Forelimb muscle (tissue), 1 donor: ENCODE measurements at places on chromosomes 5 and 9. TPM values are rescaled to one million over a fixed set of nuclear protein-coding genes. Genes with fewer than 3 reads are reported as not detected.

- no peak for DNase-seq
Measured at GRCh38 chr5:149326611-149327010, 18.7 kb upstream of the GRPEL2 start.

- DNase-seq: no peak
Measured at GRCh38 chr9:77876590-77876989, 155.0 kb downstream of the GNAQ start.

The MAML1 gene
- 24.8 TPM for polyA plus RNA-seq

DNA sequence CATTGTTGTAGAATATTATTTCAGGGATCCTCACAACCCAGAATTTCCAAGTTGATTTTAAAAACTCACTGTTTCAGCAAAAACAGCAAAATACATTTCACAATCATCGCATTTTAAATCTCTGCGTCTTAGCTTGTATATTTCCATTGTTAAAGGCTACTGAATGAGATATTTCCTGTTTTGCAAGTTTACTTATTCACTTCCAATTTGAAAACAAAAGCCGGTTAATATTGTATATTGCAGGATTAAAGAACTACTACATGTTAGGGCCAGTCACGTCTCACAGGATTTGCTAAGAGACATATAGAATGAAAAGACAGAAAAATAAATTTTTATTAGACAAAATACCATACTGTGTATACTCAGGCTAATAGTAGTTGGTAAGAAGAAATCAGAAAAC, 395.9 kb upstream of the CDH9 start:
- no peak for DNase-seq

The FREM1 gene
- polyA plus RNA-seq: 19.4 TPM

DNA sequence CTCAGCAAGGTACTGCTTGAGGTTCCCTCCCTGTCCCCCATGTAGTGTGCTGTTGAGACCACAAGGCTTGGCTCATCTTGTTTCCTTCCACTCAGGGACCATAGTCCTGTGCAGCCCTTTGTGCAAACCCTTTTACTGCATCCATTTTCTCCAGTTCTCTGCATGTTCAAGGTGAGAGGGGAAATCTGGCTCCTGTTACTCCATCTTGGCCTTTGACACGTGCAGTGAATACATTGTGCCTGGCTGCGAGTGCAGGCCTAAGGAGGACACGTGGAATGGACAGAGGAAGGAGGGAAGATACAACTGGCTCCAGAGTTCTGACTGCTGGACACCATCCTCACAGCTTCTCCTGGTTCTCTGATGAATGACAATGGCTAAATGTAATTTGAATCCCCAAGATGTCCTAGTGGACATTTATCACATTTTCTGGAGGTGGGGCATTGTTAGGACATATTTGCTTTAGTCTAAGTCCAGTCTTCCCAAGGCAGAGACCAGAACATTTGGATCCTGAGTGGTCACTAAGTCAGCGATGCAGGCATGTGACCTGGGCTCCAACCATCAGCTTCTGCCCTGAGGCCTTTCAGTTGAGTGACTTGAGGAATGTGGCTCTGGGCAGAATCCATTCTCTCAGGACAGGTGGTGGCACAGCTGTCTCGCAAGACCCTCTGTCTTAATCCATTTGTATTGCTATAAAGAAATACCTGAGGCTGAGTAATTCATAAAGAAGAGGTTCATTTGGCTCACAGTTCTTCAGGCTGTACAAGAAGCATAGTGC, 189.0 kb upstream of the DAP start:
- no peak for DNase-seq
